GF-D8 (cell line): ENCODE measurements at places on chromosomes 11 and 22.

DNA sequence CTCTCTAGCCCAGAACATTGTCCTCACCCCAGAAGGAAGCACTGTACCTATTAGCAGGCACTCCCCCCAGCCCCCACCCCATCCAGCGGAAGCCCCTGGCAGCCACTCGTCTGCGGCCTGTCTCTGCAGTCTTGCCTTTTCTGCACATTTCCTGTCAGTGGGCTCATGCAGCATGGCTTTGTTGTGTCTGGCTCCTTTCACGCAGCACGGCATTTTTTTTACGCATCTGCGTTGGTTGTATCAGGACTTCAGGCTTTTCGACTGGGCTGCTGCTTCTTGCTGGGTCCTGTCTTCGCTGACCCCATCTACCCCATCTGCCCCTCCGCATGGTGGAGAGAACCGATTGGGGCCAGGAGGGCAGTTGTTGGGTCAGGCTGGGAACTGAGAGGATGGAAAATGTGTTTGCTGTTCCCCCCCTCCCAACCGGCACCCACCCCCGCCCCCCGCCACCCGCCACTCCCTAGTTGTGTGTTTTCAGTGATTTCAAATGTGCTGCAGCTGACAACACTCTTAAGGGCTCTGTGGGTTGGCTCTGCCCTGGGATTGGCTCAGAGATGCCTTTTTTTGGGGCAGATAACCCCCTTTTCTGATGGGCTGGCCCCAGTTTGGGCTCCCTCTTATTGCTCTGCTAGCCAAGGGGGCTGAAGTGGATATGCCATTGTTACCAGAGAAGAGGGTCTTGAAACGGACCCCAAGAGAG is 110.0 kb downstream of the KIAA1671 start:
- DNase-seq = no peak

DNA sequence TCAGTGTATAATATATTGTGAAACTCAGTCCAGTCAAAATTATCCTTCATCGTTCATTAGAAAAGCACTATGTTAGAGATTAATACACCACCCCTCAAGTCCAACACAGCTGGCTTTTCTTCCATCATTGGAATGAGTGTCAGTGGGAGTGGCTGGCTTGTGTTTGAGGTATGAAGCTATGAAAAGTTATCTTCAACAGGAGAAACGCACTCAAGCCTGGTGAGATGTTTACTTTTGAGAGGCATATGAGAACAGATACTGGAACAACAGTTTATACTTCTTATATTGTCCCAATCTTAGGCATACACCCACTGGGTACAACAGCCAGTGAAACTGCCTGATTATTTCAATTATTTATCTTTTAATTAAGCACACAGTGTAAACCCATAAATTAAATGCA is 34.3 kb downstream of the PLEKHB1 start:
- DNase-seq = no peak

DNA sequence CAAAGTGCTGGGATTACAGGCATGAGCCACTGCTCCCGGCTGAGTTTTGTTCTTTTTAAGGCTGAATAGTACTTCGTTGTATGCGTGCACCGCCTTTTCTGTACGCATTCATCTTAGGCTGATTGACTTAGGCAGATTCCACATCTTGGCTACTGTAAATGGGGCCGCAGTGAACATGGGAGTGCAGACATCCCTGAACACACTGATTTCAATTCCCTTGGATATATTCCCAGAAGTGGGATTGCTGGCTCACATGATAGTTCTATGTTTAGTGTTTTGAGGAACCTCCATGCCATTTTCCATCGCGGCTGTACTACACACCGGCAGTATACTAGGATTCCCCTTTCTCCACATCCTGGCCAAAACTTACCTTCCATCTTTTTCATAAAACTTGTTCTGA is 10.4 kb upstream of the ZNF74 start:
- no peak for DNase-seq

- no peak for DNase-seq
These were observed 154.5 kb downstream of the OR4C45 start for GRCh38 chr11:50187220-50187619.
